ENCODE measurements at places on chromosomes 13 and 19. TPM values are rescaled to one million over a fixed set of nuclear protein-coding genes. Genes with fewer than 3 reads are reported as not detected.

RPL28 gene
- 282 TPM for total RNA-seq

SYCN gene
- not detected for total RNA-seq

DIRAS1 gene
- total RNA-seq, result 10.0 TPM

MAP4K1 gene
- total RNA-seq, result 16.1 TPM

KLK11 gene
- not detected for total RNA-seq

ANGPTL8 gene
- not detected for total RNA-seq

ZNF808 gene
- total RNA-seq, result 25.6 TPM

STOML3 gene
- not detected for total RNA-seq
